ENCODE measurements at places on chromosomes 7 and 10. TPM values are rescaled to one million over a fixed set of nuclear protein-coding genes. Genes with fewer than 3 reads are reported as not detected.
A peak's percentile ranks its signal among the peaks of the same experiment; 100 is the strongest.

DNA sequence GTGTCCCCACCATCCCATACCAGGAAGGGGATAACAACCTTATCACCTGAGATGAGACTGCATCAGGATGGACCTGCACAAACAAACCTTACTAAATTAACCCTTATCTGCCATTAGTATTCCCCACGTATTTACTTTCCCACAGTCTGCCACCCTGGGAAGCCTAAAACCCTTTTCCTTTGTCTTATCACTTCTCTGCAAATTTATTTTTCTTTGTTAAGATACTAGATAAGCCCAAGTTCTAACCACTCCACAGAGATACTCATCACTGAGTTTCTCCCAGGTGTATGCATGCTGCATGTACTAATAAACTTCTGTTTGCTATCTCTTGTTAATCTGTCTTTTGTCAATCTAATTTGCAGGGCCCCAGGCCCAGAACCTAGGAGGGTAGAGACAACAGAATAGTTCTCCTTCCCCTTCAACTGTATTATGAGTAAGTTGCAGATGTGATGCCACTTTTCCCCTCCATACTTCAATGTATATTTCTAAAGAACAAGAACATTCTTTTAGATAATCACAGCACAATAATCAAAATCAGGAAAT lies 66.0 kb downstream of the ELMO1 start:
- DNase-seq: no peak

- no peak for DNase-seq
Measured at GRCh38 chr7:80749270-80749669, 110.8 kb downstream of the CD36 start.

- no peak for DNase-seq
Measured at GRCh38 chr10:127552446-127552845, 3.3 kb downstream of the NPS start.

Gene SCD
- total RNA-seq: 56.3 TPM

- no peak for DNase-seq
Measured at GRCh38 chr7:64308016-64308270, 5.8 kb upstream of the ZNF736 start.

Gene C10orf67
- total RNA-seq: not detected

DNA sequence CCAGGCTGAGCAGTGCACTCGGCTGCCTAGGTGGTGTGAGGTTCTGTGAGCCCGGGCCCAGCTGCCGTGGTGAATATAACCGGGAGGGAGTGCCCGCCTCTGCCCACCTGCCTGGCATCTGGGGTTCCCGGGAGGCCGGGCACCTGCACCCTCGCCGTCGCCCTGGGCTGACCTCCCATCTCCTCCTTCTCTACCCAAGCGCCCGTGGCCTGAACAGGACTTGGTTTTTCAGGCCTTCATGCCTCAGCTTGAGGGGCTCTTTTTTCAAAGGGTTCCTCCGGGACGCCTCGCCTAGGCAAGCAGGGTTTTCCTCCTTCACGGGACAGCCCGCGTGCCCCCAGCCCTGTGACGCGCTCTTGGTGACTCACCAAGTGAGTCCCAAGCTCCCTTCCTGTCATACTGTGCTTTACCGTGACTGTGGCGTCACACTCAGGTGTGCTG lies 9.9 kb downstream of the INPP5A start:
- DNase-seq: no peak

Gene RBP4
- 5.4 TPM for total RNA-seq

DNA sequence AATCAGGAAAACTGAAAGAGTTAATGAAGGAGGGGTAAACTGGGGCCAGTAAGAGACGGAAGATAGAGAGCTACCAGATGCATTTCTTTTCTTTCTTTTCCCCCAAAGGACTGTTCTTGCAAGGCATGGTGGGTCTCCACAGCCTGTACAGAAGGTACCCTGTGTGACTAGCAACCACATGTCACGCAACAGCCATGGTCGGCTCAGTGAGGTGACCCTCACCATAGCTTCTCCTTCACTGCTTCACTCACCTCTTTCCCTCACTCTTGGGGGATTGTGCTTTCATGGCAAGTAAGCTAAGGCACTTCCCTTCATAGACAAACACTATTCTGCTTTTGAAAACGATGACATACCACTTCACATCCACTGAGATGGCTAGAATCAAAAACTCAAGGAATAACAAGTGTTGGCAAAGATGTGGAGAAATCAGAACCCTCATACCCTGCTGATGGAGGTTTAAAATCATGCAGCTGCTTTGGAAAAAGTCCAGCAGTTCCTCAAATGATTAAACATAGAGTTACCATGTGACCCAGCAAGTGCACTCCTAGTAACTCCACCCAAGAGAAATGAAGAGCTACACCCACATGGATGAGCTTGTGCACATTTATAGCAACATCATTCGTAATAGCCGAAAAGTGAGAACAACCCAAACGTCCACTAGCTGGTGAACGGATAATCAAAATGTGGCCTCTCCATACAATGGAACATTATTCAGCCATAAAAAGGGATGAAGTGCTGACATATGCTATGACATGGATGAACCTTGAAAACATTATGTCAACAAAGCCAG lies 3.8 kb upstream of the INSIG1 start:
- DNase-seq: no peak

GRCh38 chr10:124875596-124875995 lies 66.3 kb upstream of the ZRANB1 start:
- peak; percentile 48 for DNase-seq

- DNase-seq: no peak
Measured at GRCh38 chr7:83794829-83795228, 145.9 kb upstream of the SEMA3E start.
